ENCODE measurements at places on chromosomes 2 and 18.

- no peak for DNase-seq
Observed at GRCh38 chr18:73355121-73355520, 487.3 kb upstream of the NETO1 start.

- no peak for DNase-seq
Observed at GRCh38 chr2:63058921-63059792, 8.5 kb downstream of the OTX1 start.

GRCh38 chr2:156565066-156565710 is 129.0 kb downstream of the GPD2 start:
- DNase-seq = no peak

DNA sequence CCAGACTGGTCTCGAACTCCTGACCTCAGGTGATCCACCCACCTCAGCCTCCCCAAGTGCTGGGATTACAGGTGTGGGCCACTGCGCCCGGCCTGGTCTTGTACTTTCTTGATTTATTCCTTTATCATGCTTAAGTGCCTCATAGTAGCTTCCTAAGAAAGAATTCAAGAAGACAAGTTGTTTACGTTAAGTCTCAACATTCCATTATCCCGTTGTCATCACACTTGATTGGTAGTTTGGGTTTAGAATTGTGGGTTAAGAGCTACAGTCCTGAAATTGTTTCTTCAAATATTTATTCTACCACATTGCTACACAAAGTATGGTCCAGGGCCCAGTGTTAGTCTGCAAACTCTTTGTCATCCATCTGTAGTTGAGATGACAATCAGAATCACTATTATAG is 194.0 kb downstream of the VWC2L start:
- DNase-seq = no peak

DNA sequence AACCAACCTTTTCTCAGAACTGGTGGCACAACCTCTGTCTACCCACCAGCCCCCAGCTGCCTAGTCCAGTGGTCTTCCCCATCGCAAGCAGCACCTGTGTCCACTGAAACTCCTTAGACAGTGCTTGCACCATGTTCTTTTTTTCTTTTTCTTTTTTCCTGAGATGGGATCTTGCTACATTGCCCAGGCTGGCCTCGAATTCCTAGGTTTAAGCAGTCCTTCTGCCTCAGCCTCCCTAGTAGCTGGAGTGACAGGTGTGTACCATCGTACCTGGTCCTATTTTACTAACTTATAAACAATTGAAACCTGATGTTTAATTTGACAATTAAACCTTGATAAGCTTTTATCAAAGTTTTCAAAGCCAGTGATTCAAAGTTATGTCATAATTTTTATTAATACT is 30.8 kb downstream of the SANBR start:
- no peak for DNase-seq
